ENCODE measurements at places on chromosomes 6 and 20. TPM values are rescaled to one million over a fixed set of nuclear protein-coding genes. Genes with fewer than 3 reads are reported as not detected.

Gene MYB
- 8.4 TPM for total RNA-seq

GRCh38 chr6:4359108-4359730 lies 223.8 kb upstream of the ECI2 start:
- H3K4me1 ChIP-seq: peaks cover 3% of the 10 kb centered on the region
- peaks cover 2% of the 10 kb centered on the region for H3K27me3 ChIP-seq
- no peaks in the 10 kb centered on the region for H3K36me3 ChIP-seq
- no peak overlapping the region for H3K4me3 ChIP-seq

GRCh38 chr20:3646651-3647050 lies 16.5 kb downstream of the GFRA4 start:
- no peak overlapping the region for H3K27ac ChIP-seq
- DNase-seq: no peak
- no peaks in the 10 kb centered on the region for H3K4me1 ChIP-seq
- peaks cover 9% of the 10 kb centered on the region for H3K36me3 ChIP-seq

Gene RCAN2
- 0.53 TPM for total RNA-seq

GRCh38 chr6:128316258-128316929 lies 204.0 kb downstream of the PTPRK start:
- no peak for DNase-seq
- H3K4me3 ChIP-seq: no peak overlapping the region
- H3K27me3 ChIP-seq: peaks cover 4% of the 10 kb centered on the region
- peaks cover 21% of the 10 kb centered on the region for H3K36me3 ChIP-seq
- H3K27ac ChIP-seq: no peak overlapping the region

Gene CCN6
- total RNA-seq: not detected

- H3K36me3 ChIP-seq: no peaks in the 10 kb centered on the region
- no peak overlapping the region for H3K4me3 ChIP-seq
- H3K4me1 ChIP-seq: no peaks in the 10 kb centered on the region
- H3K27ac ChIP-seq: no peak overlapping the region
These were observed 202.5 kb downstream of the TFAP2B start for GRCh38 chr6:51021171-51021570.
